ENCODE measurements at places on chromosomes 7 and 10.

GRCh38 chr7:129741743-129742213, 130.3 kb downstream of the NRF1 start:
- DNase-seq: no peak

DNA sequence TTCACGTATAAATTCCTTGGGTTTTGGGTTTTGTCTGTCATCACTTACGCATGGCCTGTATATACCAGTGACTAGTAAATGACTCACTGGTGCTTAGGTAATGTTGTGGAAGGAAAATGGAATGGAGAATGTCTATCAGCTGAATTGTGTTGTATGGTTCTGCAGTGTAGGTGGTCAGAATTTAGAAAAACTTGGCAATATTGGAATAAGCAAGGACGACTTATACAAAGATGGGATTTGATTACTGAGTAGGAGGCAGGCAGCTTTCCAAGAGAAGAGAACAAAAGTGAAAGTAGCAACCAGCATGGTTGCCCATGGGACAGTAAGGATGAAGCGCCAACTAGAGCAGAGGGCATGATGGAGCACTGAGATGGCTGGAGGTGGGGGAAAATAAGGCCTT, 168.6 kb upstream of the CSTF2T start:
- no peak for DNase-seq

- DNase-seq: no peak
Measured at GRCh38 chr7:107396990-107397389, 72.9 kb upstream of the GPR22 start.

DNA sequence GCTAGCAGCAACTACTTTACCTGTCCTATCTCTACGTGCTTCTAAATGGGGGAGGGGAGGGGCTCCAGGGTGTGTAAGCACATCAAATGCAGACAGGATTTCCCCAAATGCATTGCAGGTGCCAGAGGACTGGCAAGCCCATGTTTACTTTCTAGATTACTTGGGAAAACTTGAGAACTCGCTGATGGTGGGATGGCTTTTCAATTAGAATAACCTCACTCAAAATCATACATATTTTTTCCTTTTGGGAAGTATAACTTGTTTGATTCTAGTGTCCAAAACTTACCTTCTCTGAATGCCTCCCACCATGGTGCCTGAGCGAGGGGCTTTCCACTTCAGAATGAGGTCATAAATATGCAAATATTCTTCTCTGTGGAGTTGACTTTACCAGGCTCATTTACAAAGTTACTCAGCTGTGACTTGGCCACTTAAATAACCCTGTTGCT, 191.3 kb upstream of the RHOBTB1 start:
- DNase-seq: no peak

DNA sequence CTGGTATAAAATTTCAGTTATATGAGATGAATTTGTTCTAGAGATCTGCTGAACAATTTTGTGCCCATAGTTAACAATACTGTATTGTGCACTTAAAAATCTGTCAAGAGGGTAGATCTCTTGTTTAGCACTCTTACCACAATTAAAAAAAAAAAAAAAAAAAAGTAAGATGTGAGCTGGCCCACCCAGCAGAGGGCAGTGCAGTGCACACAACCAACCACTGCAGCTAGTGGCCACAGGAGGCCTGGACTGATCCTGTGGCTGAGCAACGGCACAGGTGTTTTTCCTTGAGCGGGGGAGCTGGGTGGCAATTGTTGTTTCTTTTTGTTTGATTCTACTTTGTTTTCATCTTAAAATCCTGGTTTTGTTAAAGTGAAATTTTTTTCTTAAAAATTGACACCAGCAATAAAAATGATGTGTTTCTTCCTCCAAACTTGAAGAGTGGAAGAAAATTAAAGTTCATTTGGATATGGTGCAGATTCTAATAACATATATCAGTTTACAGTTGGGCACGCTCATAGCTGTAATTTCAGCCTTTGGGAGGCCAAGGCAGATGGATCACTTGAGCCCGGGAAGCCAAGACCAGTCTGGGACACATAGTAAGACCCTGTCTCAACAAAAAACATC, 171.1 kb upstream of the TBX20 start:
- DNase-seq: no peak

GRCh38 chr7:18352339-18353255, 143.0 kb upstream of the HDAC9 start:
- DNase-seq: no peak

GRCh38 chr7:18425227-18425626, 70.3 kb upstream of the HDAC9 start:
- no peak for DNase-seq

DNA sequence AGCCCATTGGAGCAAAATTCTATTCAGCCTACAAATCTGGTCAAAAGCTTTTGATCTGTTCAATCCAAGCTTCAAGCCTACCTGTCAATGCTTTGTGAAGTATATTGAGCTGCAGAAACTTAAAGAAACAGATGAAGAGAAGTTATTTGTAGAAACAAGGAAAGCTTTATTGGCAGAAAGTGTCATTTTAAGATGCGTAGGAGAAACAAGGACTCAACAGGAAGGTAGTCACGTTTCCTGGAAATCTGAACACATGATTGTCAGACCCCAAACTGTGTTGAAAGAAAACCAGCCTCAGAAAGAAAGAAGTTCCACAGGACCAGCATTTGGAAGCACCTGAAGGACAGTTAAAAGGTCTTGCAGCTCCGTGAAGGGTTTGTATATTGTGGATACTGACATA, 34.8 kb upstream of the PURB start:
- no peak for DNase-seq

- DNase-seq: no peak
Measured at GRCh38 chr7:133649593-133649992, 396.7 kb downstream of the EXOC4 start.

- DNase-seq: no peak
Measured at GRCh38 chr7:112420236-112420861, 29.9 kb upstream of the IFRD1 start.

GRCh38 chr7:8982338-8982992, 549.1 kb downstream of the NXPH1 start:
- no peak for DNase-seq

- no peak for DNase-seq
Measured at GRCh38 chr10:49290607-49291006, 8.4 kb upstream of the C10orf71 start.

DNA sequence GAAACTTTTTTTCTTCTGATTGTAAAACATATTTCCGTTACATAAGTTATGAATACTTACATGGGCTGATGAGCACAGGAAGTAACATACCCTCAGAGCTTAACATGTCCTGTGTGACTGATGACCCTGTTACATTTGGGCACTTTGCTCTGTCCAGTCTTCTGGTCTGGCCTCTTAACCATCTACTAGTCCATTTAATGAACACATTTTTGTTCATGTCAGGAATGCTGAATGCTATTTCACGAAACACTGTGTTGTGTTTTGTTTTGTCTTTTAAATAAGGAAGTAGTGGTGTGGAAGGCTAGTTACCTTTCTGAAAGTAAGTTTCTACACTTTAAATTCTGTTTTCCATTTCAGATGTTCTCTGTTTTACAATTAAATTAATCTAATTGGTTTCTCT, 77.7 kb downstream of the RBM33 start:
- DNase-seq: no peak

DNA sequence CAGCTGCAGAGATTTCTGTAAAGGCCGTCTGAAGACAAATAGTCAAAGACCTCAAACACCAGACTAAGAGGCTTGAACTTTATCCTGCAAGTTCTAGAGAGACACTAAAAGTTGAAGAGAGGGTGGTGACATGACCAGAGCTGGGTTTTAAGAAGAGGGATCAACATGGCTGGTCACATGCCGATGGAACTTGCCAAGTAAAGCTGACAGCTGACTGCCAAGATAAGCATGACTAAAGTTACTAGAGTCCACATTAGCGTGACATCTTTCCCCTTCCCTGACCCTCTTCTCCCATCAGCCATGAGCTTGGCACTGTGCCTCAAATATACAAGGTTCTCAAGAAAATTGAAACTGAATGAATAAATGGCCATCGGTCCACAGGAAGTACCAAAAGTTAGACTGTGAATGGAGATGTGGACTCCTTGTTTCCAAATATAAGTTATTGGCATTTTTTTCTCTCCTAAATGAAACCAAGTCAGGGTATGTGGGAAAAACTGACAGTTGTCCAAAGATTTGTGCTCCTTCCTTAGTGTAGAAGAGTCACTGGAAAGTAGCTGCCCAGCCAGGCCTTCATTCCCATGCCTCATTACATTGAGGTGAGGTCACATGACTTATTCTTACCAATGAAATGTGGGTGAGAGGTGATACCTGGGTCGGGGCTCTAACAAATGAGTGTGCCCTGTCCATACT, 24.5 kb downstream of the XPNPEP1 start:
- DNase-seq: no peak

DNA sequence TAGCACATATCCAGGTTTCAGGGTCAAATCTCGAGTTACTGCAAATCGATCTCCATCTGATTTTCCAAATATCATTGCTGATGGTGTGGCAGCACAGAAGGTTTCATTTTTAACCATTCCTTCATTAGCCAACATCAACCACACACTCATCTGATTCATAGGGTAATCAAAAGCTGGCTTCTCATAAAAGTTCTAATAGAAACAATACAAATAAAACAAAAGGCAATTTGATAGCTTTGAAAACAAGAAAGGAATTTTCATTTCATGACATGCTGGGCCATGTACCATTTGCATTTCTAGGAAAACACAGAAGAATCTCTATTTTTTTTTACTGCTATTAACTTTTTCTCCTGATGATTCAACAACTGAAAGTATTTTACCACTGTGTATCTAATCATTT, 147.7 kb upstream of the SLC26A5 start:
- no peak for DNase-seq

- no peak for DNase-seq
Measured at GRCh38 chr10:126905776-126906703, 812 bp downstream of the DOCK1 start.

DNA sequence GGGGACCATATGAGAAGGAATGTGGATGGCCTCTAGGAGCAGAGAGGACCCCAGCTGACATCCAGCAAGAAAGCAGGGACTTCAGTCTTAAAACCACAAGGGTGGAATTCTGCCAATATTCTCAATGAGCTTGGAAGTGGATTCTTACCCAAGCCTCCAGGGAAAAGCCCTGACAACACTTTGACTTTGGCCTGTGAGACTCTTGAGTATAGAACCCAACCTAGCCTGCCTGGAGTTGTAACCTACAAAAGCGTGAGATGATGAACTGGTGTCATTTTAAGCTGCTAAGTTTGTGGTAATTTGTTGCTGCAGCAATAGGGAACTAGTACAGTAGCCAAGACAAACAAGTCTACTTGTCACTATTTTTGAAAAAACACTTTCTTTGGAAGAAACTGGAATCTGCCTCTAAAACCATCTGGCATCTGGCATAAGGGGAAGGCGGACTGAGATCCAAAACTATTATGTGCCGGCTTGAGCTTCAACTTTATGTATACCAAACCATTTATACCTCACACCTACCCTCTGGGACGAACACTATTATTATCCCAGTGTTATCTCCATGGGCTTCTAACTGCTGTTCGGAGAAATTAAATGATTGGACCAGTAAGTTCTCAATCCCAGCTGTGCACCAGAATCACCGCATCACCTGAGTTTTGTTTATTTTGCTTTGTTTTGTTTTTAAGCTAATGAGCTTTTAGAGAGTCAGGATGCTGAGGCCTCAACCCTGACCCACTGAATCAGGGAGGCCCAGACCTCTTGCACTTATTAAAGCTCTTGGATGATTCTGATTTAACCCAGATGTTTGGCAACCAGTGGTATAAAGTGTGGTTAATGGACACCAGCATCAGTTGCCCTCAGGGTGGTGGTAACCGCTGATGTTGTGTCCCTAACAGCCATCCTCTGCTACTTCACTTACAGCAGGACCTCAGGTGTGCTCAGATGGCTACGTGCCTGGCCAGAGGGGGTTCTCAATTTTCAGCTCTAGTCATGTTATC, 83.0 kb downstream of the C1GALT1 start:
- DNase-seq: no peak

DNA sequence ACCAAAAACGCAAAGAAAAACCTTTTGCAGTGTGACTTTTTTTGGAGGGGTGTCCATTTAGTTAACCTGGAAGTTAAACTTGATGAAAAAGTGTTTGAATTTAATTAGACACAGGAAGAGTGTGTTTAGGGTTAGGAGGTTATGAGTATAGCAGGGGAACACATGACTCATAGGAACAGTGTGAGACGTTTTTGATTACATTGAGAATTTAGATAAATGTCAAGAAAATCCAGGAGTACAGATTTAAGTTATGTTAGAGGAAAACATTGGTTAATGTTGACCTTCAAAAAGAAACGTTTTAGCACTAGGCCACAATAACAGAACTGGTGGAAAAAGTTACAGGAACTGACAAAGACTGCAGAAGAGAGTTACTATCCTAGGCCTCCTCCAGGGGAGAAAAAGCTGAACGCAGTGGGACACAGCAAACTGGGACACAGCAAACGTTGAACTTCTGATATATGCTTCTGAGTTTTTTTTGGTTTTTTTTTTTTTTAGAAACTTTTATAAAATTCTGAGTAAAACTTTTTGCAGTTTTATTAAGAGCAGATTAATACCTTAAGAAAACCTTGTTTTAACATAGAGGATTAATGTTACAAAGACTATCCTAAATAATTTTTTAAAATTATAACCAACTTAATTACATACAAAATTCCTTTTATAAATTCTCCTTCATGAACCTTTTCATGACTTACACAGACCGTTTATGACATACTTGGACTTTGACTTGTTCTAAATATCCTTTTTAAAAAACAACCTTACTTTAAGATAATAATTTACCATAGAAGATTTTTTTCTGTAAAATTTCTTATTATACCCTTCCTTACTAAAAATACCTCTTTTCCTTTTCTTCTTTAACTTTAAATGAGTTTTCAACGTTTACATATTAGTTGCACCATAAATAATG, 22.2 kb downstream of the LANCL2 start:
- no peak for DNase-seq

- DNase-seq: no peak
Measured at GRCh38 chr10:35470248-35470924, 134.1 kb downstream of the CCNY start.

GRCh38 chr10:126611303-126611702, 59.2 kb downstream of the C10orf90 start:
- DNase-seq: no peak

GRCh38 chr10:17474595-17475323, 20.4 kb upstream of the ST8SIA6 start:
- no peak for DNase-seq

DNA sequence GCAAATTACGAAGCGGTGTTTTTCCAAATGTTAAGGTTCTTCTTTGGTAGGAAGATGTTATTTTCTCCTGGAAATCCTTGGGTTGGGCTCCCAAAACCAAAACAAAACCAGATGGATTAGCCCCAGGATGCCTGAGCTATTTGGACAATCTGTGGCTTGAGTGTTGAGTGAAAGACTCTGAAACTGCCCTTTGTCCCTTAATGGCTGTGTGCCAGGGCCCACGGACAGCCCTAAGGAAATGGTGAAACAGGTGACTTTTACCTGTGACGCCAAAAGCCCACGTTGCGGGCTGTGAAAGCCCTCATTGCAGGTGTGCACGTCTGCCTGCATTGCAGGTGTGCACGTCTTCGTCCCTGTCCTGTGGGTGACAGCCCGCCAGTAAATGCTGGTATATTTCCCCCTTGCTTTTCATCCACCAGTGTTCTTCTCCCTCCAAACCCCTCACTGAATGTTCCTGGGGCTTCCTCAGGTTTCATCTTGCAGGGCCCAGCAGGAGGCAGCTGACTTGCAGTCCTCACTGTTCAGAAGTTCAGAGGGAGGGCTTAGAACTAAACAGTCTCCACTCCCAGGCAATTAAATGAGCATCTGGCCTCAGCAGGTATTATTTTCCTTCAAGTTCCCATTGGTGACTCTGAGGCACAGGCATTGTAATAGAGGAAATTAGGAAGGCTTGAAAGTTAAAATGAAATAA, 10.7 kb downstream of the PFKP start:
- DNase-seq: no peak
